ENCODE measurements at places on chromosomes 2 and 18.
A peak's percentile ranks its signal among the peaks of the same experiment; 100 is the strongest.

DNA sequence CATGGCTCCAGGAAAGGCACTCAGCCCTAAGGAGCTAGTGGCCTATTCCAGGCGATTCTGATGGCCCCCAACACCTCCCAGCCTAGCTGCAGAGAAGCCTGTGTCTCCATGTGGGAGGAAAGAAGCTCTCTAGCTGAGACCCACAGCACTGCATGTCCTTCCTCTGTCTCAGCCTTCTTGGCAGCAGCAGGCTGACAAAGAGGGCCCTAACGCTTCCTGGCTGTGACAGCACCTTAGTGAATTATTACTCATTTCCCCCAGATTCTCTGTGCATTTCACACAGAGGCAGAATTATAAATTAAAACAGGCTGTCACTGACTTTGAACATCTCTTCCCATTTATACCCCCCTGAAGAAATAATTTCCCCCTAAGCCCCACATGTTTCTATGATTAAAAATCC lies 206.8 kb downstream of the CLIP4 start:
- ATAC-seq, result peak; percentile 76

DNA sequence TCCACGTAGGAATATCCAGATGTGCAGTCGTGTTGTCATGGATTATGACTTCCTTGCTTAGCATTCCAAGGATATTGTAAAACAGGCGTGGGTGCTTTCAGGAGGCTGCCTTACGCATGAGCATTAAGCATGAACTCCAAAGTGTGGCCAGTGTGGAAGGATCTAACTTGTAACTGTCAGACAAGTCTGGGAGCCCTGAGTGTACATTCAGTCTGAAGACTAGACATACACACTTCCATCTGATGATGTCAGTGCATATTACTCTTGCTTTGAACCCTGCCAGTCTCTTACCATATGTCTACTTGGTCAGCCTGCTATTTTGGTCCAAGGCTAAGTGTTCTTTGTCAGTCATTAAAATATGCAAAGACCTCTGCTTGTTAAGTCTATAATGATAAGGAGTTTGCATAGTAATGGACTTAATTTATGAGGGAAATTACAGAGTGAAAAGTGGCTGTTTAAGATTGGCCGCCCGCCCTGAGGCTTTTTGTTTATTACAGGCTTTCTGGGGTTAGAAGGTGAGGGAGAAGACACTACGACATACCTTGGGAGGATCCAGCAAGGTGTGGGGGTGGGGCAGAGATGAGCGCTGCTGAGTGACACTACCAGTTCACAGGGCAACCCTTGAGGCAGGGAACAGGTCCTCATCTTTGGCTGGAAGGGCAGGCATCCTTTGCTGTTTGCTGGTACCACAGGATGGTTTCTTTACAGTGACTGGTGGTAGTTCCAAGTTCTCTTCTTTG lies 48.3 kb downstream of the CABLES1 start:
- no peak for ATAC-seq

GRCh38 chr18:43719267-43719795 lies 442.0 kb upstream of the SYT4 start:
- no peak for ATAC-seq

DNA sequence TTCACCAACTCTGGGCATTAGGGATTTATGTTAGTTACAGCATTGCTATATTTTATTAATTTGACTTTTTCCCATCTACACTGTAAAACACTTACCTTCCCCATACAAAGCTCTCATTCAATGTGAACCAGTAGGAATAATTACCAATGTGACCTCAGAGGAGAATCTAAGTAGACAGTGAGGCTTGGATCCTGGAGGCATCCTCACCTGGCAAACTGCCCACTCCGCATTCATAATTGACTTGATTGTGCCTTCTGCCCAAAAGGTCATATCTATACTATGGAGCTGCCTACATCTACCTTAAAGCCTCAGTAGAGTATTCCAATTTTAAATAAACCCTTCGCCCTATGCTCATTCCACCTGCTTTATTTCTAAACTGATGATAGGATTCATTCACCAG lies 45.4 kb upstream of the SCN1A start:
- no peak for ATAC-seq

- no peak for ATAC-seq
These were observed 820 bp downstream of the TMBIM1 start for GRCh38 chr2:218291318-218292047.

DNA sequence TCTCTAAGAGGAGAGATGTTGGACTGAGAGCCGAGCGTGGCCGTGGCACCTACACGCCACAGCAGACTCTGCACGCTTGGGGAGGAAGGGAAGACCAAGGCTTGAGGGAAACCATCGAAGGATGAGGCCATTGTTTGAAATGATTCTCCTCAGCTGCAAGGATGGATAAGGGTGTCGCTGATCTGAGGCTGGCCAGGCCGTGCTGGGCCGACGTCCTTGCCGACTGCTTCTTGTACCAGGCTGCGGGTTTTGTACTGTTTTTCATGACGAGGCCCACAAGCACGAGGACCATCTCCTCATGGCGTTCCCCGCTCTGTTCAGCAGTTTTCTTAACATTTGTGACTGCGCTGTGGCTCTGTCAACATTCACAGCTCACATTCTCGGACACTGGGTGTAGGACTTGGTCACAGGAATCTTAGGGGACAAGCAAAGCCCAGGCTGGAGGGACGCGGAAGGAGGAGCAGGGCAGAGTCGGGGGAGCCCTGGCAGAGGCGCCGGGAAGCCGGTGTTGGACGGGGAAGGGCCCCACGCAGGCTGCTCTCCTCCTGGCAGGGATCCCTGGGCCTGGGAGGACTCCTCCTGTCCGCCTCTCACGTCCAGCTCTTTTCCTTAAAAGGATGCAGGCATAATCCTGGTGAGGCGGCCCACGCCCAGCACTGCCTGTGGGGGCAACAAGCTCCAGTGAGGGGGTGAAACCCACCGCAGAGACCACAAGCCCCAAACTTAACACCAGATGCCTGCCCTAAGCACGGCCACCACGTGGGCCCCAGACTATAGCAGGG lies 259.0 kb upstream of the SALL3 start:
- no peak for ATAC-seq

DNA sequence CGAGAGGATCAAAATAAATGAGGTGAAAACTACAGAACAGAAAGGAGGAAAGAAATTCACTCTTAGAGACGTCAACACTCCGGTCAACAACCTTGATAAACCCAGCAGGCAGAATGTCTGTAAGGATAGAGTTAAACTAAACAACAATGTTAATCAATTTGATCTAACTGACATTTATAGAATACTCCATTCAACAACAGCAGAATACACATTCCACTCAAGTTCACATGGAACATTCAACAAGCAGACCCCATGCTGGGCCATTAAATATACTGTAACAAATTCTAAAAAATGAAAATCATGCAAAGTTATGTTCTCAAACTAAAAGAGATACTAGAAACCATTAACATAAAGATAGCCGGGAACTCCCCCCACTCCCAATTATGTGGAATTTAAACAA lies 41.8 kb downstream of the FAM210A start:
- no peak for ATAC-seq

Measured in SK-N-SH treated with all-trans-retinoic acid at 6 μM for 48 hours (cell line).